ENCODE measurements at places on chromosomes 12 and 14.

DNA sequence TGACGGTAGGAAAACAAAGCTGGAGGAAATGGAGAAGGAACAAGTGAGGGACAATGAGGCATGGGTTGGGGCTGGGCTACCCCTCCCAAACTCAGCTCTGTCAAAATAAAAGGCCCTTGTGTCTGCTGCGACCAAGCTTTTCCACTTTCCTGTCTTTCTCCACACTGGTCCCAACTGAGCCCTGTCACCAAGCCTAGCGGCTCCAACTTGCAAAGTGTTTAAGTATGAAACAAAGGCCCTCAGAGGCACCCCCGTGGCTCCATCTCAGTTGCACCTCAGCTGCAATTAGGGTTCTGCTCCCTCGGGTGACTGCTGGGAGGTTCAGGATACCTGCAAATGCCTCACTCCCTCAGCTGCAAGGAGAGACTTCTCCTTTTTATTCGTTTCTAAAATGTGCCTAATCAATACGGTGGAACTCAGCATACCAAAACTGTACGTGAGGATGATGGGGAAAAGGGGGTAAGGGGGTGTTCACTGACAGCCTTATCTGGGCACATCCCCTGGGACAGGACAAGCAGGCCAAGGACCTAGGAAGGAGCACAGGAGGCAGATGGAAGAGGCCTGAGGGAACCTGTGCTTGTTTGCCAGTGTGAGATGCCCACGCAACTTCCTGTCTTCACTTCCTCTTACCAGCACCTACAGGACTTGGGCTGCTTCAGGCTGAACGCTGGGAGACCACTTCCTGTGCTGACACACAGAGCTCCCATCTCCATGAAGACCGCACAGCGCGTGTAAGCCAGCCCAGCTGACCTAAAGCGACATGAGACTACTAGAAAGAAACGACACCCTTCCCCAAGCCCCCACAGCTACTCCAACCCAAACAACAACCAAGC is 8.9 kb downstream of the VAMP1 start:
- DNase-seq, result no peak

DNA sequence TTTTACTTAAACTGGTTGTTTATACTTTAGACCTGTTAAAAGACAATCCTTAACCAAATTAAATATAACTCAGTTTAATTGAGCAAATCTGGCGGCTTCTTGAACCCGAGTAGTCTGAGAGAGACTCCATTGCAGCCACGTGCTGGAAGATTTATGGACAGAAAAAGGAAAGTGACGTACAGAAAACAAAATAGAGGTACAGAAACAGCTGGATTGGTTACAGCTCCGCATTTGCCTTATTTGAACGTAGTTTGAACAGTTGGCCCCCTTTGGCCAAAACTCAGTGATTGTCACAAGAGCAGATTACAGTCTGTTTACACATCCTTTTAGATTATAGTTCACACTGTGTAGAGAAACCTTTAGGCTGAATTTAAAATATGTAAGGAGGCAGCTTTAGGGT is 155.9 kb downstream of the RAD51B start:
- no peak for DNase-seq

GRCh38 chr12:30706476-30706875 is 10.8 kb upstream of the IPO8 start:
- peak; percentile 7 for DNase-seq

DNA sequence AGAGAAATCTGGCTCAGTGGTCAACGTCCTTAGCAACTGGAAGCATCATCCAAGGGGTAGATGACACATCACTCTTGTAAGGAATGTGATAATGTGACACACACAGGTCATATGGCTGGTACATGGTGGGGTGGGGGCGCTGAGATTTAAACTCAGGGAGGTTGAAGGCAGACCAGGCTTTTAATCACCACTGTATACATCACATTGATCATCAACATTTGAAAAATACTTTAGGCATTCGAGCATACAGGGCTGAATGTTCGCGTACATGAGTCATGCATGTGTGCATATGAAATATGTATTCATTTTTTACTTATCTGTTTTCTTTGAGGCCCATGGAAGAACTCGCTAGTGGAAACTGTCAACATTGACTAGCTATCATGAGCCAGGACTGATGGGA is 976.4 kb downstream of the VRK1 start:
- DNase-seq, result no peak

GRCh38 chr12:29223426-29223825 is 74.3 kb downstream of the FAR2 start:
- no peak for DNase-seq

- no peak for DNase-seq
These were observed 186.2 kb downstream of the DUSP6 start for GRCh38 chr12:89166121-89166520.

DNA sequence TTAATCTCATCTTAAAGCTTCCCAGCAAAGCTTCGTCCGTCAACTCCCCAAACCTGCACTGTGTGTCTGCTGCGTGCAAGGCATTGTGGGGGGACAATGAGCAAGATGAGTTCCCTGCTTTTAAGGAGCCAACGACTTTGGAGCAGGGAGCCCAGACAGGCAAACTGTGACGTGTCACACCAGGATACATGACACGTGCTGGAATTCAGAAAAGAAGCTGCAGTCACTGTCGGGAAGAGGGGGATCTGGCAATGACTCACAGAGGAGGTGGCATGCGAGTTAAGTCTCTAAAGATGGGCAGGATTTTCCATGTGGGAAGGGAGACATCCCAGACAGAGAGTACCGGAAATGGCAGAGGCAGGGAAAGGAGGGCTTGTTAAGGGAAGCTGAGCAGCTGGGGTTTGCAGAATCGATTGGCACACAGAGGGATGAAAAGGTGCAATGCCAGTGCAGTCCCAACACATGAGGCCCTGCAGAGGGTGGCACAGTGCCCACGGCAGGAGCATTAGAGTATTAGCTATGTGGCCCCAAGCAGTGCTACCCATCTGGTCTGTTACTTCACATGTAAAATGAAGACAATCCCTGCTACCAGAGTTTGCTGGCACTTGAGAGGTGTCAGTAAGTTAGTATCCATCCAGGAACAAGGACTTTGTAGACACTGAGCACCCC is 52.9 kb downstream of the SETD3 start:
- DNase-seq, result no peak

- no peak for DNase-seq
These were observed 141.1 kb downstream of the FOXA1 start for GRCh38 chr14:37453985-37454384.

DNA sequence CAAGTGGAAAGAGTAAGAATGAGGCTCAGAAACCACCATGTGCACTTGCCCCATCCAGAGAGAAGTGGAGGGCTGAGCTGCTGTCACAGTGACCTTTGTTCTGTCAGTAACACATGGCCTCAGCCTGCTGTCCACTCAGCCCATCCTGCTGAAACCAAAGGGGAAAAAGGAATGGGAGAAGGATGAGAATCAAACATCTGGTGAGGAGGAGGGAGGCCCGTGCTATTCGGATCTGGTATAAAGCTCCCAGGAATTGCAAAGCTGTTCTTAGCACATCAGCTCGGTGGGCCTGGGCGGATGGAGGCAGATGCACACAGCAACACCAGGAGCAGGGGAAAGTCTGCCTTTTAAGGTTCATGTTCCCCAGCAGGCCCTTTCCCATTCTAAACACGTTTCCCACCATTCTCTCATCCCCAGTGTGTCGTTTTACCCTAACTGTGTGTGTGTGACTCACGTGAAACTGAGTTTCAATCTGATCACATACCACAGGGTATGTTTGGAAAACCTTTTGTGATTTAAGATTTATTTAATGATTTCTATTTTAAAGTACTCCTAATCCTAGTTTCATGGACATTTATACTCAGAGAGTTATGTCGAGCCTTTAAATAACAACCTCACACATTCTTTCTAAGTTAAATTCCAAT is 36.8 kb downstream of the RTRAF start:
- DNase-seq, result no peak

- DNase-seq, result peak; percentile 56
These were observed 682 bp downstream of the KIAA0586 start for GRCh38 chr14:58428118-58428683.

- DNase-seq, result no peak
These were observed 63.5 kb upstream of the PPM1H start for GRCh38 chr12:62998454-62998853.

GRCh38 chr14:103057028-103057371 is 349 bp downstream of the CDC42BPB start:
- DNase-seq, result no peak

GRCh38 chr12:5616854-5617253 is 184.9 kb downstream of the NTF3 start:
- DNase-seq, result no peak

GRCh38 chr12:53078425-53079225 is 565 bp downstream of the SPRYD3 start:
- DNase-seq, result no peak

- no peak for DNase-seq
These were observed 40.6 kb upstream of the EML1 start for GRCh38 chr14:99752486-99753121.

DNA sequence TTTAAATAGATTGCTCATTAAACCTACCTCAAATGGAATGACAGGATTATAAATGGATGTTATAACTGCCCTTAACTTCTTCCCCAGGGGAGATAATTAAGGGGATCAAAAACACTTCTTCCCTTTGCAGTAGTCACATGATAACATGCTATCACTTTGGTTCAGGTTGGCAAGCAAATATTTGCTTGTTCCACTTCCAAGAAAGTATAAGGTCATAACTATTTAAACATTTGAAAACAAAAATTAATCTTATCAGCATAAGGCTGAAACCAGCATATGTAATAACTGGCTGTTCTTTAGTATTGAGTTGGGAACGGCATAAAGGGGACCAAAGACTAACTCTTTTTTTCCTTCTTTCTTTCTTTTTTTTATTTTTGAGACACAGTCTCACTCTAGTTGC is 2.4 kb upstream of the LYZ start:
- no peak for DNase-seq

DNA sequence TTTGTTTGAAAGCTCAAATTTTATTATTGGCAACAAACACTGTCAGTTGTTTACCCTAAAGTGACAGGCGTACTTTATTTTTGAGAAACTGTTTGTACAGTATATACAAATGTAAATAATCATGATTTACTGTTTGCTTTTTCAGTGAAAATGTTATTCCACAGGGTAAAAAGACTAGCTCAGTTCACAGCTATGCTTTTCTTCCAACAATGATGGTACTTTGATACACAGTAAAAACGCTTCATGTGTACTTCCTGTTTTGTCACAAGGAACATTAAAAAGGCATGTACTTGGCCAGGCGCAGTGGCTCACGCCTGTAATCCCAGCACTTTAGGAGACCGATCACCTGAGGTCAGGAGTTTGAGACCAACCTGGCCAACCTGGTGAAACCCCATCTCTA is 53.7 kb downstream of the MON2 start:
- DNase-seq, result peak; percentile 35

GRCh38 chr14:81169711-81170103 is 51.1 kb downstream of the GTF2A1 start:
- DNase-seq, result no peak

- no peak for DNase-seq
These were observed 1186.2 kb downstream of the BCL11B start for GRCh38 chr14:98085751-98086150.

DNA sequence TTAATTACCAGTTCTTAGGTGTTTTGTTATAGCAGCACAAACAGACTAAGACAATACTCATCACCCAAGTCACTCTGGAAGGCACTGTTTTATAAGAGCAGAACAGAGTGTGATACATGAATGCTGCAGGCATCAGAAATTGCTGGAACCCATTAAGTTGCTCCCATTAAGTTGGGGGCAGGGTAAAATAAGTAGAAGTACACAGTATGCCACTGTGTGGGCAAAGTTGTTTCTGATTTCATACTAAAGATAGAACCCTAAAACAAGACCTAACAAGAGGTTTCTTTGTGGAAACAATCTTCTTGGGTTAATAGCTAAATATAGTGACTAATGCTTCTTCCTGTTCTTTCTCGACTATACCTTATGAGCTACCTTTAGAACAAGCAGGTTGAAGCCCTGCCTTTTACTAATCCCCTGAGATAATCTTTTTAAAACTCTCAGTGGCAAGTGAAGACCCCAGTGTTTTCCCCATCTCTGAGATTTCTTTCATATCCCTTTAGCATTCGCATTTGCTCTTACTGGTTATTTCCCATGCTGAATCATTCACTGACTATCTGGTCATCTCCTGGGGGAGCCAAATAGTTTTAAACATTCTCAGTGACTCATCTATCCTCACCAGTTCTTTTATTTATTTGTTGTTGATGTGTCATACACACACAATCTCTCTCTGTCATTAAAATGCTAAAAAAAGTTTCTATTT is 52.3 kb downstream of the SOCS2 start:
- DNase-seq, result no peak

GRCh38 chr12:67676624-67677023 is 28.1 kb downstream of the DYRK2 start:
- no peak for DNase-seq

DNA sequence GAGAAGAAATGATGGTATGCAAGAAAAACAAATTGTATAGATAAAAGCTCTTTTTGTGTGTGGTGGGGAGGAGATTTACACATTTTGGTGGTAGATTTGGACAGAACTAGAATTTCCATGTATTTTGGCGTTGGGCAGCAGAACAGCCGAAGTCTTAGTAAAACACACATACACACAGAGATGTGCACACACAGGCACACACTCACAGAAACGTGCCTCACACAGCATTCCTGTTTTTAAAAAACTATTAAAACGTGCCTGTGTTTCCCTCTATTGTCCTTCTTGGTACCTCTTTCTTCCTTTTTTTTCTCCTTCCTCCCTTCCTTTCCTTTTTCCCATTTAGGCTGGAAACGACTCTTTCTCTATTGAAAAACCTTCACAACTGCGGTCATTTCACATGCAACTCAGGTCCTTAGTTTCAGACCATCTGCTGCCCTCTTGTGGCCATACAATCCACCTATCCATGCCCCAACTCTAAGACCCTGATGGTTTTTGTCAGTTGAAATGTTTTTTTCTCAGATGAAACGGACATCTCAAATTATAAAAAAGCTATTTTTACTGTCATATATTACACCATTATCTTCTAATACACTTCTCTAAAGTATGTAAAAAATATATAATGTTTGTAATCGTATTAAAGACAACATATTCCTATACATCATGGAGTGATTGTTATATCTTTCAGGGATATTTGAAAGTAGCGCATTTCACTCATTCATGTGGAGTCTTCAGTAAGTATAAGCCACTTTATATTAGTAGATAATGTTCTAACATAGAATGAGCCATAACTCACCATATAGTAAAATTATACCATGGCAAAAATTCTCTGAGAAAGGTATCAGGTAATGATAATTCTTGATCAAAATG is 386.7 kb upstream of the NOVA1 start:
- no peak for DNase-seq

- no peak for DNase-seq
These were observed 1144.5 kb downstream of the FSCB start for GRCh38 chr14:43362586-43362985.

All from NCI-H2029 treated with DMSO at 0.1 percent for 48 hours (cell line).